ENCODE measurements at places on chromosomes 7 and 10. TPM values are rescaled to one million over a fixed set of nuclear protein-coding genes. Genes with fewer than 3 reads are reported as not detected.

Gene FGL2
- total RNA-seq, result 9.2 TPM

Gene TMEM273
- total RNA-seq, result 1.3 TPM

Gene OPALIN
- total RNA-seq, result not detected

Gene PKD2L1
- total RNA-seq, result not detected

Gene SFTPA1
- total RNA-seq, result not detected

Gene NUTM2D
- total RNA-seq, result 7.4 TPM

Gene SRRT
- 106 TPM for total RNA-seq

Gene FAM237B
- total RNA-seq, result not detected

Gene CTNNA3
- 0.16 TPM for total RNA-seq

Gene CCL26
- not detected for total RNA-seq

DNA sequence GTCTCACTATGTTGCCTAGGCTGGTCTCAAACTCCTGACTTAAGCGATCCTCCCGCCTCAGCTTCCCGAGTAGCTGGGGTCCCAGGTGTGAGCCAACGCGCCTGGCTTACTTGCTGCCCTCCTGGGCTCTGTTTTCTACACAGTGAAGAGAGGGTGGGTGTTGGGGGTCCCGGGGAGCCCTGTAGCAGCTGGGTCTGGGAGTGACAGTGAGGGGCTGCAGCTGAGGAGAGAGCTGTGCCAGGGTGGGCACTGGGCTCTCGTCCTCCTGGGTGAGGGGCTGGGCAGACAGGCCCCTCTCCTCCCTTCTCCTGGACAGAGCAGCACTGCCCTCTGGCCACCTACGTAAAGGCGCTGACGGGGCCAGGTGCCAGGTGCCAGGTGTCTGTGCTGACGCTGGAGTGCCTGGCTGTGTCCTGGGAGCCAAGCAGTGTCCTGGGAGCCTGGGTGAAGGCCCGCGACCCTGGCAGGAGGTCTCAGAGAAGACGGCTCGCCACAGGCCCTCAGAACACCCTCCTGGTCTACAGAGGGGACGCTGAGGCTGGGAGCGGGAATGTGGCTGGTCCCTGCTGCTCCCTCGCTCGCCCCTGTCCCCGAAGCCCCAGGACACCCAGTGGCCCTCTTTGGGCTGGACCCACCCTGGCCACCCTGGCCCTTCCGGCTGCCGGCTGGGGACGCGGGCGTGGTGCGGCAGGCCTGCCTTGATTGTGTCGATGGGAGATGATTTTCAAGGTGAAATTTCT is 35.6 kb downstream of the UNCX start:
- H3K27me3 ChIP-seq, result peaks cover 83% of the 10 kb centered on the region
- H3K27ac ChIP-seq, result no peak overlapping the region
- DNase-seq, result no peak
- H3K4me3 ChIP-seq, result no peak overlapping the region

GRCh38 chr7:21550821-21551531 is 8.1 kb downstream of the DNAH11 start:
- H3K4me3 ChIP-seq, result no peak overlapping the region
- no peaks in the 10 kb centered on the region for H3K4me1 ChIP-seq
- H3K36me3 ChIP-seq, result no peaks in the 10 kb centered on the region
- H3K27me3 ChIP-seq, result peaks cover 4% of the 10 kb centered on the region
- DNase-seq, result no peak

DNA sequence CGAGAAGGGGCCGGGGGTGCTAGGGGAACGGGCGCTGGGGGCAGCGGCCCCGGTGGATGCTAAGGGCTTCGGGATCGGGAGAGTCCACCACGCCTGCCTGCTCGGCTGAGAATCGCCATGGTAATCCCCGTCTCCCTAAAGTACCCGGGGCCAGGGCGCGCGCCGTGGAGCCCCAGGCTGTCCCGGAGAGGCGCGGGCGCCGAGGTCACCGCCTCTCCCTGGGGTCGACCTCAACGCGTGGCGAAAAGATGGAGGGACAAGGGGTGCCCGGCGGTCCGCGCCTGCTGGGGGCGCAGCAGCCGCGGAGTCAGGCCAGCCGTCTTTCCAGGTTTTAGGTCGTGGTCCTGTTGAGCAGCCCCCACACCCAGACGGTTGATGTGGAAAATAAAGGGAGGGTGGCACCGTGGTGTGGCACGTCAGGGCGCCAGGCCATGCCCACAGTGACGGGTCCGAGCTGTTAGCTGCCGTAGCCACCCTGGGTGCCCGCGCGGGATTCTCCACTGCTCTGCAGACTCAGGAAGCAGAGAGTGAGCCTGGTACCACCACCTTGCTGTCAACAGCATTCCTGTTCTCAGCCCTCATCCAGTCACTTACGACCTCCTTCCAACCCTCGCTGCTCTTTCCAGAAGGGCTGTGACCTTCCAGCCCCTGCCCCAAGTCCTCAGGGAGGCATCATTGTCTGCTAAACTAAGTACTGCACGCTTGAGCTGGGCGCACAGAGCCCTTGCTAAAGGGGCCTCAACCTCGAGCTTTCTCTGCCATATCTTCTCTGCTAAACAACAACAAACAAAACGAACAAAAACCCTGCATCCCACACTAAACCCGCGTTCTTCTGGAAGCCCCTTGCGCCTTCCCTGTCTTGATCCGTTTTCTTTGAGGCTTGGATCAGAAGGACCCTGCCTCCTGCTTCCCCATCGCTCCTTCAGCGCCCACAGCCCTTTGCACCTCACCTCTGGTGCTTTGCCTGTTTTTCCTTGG is 666 bp downstream of the SMKR1 start:
- no peak overlapping the region for H3K27ac ChIP-seq
- no peaks in the 10 kb centered on the region for H3K27me3 ChIP-seq
- no peak for DNase-seq
- H3K4me3 ChIP-seq, result peak overlapping the region; percentile 75

DNA sequence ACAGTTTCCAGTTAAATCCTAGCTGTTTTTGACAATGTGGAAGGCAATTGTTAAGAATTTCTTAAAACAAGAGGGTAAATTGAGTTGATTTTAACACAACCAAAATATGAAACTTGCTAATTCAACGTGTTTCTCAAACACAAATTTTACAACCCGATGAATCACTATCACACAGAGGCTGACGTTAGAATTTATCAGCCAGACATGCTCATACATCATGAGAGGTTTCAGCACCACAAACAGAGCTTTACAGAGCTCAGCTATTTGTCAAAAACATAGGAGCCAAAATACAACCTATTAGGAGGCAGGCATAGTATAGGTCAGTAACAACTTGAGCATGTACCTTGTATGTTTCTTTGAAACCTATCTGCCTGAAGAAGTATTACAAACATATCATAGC is 36.1 kb downstream of the LRRN3 start:
- H3K27ac ChIP-seq, result no peak overlapping the region
- DNase-seq, result no peak
- H3K4me1 ChIP-seq, result no peaks in the 10 kb centered on the region

- H3K27me3 ChIP-seq, result no peaks in the 10 kb centered on the region
- no peaks in the 10 kb centered on the region for H3K4me1 ChIP-seq
- H3K4me3 ChIP-seq, result no peak overlapping the region
- no peak for DNase-seq
Measured at GRCh38 chr7:156773966-156774365, 119.0 kb downstream of the LMBR1 start.

DNA sequence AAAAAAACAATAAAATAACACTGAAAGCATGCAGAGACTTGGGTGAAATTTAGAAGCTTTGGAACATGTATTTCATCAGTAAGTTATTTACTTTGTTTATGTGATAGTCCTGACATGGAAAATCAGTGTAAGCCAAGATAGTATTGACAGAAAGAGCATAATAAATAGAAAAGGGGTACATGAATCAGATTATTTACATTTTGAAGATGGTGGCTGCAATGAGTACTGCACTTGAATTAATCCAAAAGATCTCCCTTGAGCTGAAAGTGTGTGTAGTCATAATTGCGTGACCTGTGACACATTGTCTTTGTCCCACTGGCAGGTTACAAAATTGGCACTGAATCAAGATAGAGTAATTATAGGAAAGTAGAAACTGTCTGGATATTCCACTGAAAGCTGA is 562.9 kb downstream of the GFRA1 start:
- H3K27me3 ChIP-seq, result no peaks in the 10 kb centered on the region
- DNase-seq, result no peak
- H3K4me3 ChIP-seq, result no peak overlapping the region
- no peaks in the 10 kb centered on the region for H3K36me3 ChIP-seq

DNA sequence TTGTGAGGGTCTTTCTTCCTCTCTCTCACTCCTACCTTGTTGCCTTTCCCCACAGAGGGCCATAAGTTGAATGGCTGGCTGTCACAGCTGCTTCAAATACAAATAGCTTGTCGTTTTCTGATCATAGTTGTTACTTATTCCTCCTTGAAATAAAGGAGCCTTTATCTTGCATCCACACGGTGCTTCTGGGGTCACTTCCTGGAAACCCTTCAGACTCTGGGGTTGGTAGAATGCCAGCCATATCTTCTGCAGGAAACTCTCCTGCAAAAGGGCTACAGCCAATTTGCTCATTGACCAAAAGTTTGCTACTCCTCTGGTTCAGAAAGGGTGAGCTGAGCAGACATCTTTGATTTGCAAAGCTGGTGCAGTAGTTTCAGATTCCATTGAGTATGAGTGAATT is 70.4 kb downstream of the FAM185A start:
- DNase-seq, result no peak
- no peaks in the 10 kb centered on the region for H3K27me3 ChIP-seq
- H3K27ac ChIP-seq, result no peak overlapping the region

GRCh38 chr7:20796500-20796899 is 9.8 kb upstream of the SP8 start:
- H3K36me3 ChIP-seq, result no peaks in the 10 kb centered on the region
- peaks cover 24% of the 10 kb centered on the region for H3K4me1 ChIP-seq
- no peak for DNase-seq
- no peak overlapping the region for H3K4me3 ChIP-seq

GRCh38 chr10:112706577-112706976 is 243.5 kb upstream of the TCF7L2 start:
- no peaks in the 10 kb centered on the region for H3K4me1 ChIP-seq
- no peak for DNase-seq
- no peaks in the 10 kb centered on the region for H3K27me3 ChIP-seq
- no peaks in the 10 kb centered on the region for H3K36me3 ChIP-seq
- no peak overlapping the region for H3K4me3 ChIP-seq
- no peak overlapping the region for H3K27ac ChIP-seq

DNA sequence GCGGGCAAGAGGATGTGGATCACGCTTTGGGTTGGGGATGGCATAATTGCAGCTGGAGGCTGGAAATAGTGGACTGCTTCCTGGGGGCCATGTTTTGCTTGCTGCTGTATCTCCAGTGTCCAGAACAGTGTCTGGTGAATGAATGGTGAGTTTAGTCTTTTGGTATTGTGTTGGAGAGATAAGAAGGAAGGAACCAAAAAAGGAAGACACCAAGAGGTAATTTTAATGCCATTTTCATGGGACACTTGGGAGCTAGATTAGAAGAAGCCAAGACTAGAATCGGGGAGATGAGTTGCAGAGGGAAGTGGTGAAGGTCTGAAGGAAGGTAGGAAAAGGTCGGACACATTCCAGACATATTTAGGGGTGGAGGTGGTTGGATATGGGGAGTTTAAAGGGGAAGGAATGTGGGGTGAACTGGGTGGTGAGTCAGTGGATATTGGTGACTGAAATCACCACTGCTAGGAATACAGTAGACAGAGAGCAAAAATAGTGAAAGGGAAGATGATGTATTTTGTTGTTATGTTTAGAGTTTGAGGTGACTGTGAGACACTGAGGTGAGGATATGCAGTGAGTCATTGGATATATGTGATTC is 76.7 kb downstream of the CCNY start:
- no peak for DNase-seq
- no peaks in the 10 kb centered on the region for H3K36me3 ChIP-seq
- no peak overlapping the region for H3K27ac ChIP-seq
- H3K4me1 ChIP-seq, result peaks cover 18% of the 10 kb centered on the region
- H3K27me3 ChIP-seq, result no peaks in the 10 kb centered on the region

DNA sequence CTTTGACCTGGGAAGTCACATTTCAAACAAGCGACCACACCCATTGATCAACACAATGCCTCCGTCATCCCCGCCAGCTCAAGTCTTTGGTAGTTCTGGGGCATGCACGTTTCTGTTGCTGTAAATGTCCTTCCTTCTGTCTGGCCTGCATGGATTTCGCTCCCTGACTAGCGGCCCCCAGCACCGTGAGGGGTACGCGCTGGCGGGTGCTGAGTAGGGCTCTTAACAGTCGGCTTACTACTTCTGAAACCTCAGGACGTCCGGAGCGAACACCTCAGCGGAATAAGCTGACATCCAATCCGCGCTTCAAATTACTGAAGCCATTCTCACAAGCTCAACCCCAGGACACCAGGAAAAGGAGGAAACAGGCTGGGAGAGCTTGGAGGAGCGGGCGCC is 505 bp downstream of the NUDCD3 start:
- peak overlapping the region; percentile 86 for H3K4me3 ChIP-seq
- peaks cover 46% of the 10 kb centered on the region for H3K4me1 ChIP-seq
- no peak for DNase-seq
- H3K27ac ChIP-seq, result peak overlapping the region; percentile 91
- H3K36me3 ChIP-seq, result peaks cover 1% of the 10 kb centered on the region
- peaks cover 16% of the 10 kb centered on the region for H3K27me3 ChIP-seq

- H3K27ac ChIP-seq, result no peak overlapping the region
- no peaks in the 10 kb centered on the region for H3K27me3 ChIP-seq
Measured at GRCh38 chr7:75987026-75987804, 7.2 kb downstream of the TMEM120A start.

GRCh38 chr10:124226271-124227054 is 133.1 kb upstream of the CHST15 start:
- H3K27me3 ChIP-seq, result peaks cover 3% of the 10 kb centered on the region
- no peaks in the 10 kb centered on the region for H3K36me3 ChIP-seq
- no peak overlapping the region for H3K4me3 ChIP-seq
- no peak overlapping the region for H3K27ac ChIP-seq

- no peak overlapping the region for H3K4me3 ChIP-seq
- no peaks in the 10 kb centered on the region for H3K4me1 ChIP-seq
- H3K36me3 ChIP-seq, result no peaks in the 10 kb centered on the region
- no peak for DNase-seq
Measured at GRCh38 chr7:28891192-28891875, 66.8 kb downstream of the TRIL start.

DNA sequence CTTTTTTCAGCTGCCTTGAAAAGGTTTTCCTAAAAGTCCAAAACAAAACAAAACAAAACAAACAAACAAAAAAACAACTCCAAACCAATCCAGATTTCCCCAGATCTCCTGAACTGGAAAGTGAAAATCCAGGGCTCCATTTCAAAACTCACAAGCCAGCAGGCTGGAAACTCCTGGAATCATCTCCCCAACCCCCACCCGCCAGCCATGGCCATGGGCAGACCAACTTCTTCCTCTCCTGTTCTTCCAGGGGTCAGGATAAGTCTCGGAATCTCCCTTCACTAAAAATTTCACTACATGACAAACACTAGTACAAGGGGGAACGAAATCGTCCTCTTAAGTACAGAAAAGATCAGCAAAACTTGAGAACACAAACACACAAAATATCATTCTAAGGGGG is 40.4 kb downstream of the GNA12 start:
- no peaks in the 10 kb centered on the region for H3K36me3 ChIP-seq
- no peak overlapping the region for H3K27ac ChIP-seq
- DNase-seq, result no peak
- no peaks in the 10 kb centered on the region for H3K27me3 ChIP-seq

- H3K36me3 ChIP-seq, result no peaks in the 10 kb centered on the region
- H3K4me3 ChIP-seq, result no peak overlapping the region
- peaks cover 36% of the 10 kb centered on the region for H3K27me3 ChIP-seq
- H3K27ac ChIP-seq, result no peak overlapping the region
Measured at GRCh38 chr7:29811586-29811985, 5.3 kb downstream of the WIPF3 start.

All from suprapubic skin (tissue), 4 donors.